ENCODE measurements at places on chromosomes 4 and X.

DNA sequence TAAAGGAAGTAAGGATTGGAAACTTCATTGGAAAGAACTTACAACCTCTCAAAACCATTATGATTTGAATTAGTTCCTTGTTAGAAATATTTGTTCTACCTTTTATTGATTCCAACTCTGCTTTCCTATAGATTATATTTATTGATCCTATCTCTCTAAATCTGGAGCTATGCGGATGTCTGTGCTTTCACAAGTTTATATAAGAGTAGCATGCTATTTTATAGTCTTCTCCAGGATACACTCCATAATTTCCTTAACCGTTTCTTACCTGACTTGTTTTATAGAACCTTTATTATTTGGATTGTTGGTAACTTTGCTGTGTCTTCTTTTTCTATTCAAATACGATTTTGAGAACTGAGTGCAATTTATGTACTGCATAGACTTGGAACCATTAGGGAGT, 668.1 kb downstream of the RAPGEF2 start:
- DNase-seq, result no peak

GRCh38 chr4:89380980-89381379, 73.4 kb upstream of the GPRIN3 start:
- no peak for DNase-seq

GRCh38 chrX:96837808-96838207, 45.9 kb upstream of the RPA4 start:
- no peak for DNase-seq

GRCh38 chrX:11381464-11381863, 88.3 kb downstream of the AMELX start:
- no peak for DNase-seq

GRCh38 chr4:156956826-156957368, 14.7 kb downstream of the PDGFC start:
- DNase-seq, result no peak

GRCh38 chr4:94511591-94511990, 59.8 kb downstream of the PDLIM5 start:
- no peak for DNase-seq

DNA sequence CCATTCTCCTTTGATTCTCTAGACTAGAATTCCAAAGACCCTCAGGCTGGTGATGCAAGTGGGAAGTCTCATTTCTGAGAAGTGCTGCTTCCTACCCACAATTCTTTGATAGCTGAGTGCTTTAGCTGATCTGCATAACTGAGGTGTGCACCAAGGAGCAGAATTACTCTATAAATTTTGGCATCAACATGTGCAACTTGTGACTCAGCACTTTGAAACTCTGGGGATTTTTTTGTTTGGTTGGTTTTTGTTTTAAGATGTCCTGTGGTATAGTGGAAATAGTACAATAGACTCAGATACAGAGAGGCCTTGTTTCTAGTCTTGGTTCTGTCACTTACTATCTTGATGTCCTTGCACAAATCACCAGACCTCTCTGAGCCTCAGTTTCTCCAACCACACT, 148.4 kb downstream of the AR start:
- no peak for DNase-seq

GRCh38 chr4:179766938-179767337, 2324.7 kb upstream of the AGA start:
- DNase-seq, result no peak

GRCh38 chr4:109352941-109353340, 50.5 kb upstream of the COL25A1 start:
- DNase-seq, result no peak

GRCh38 chr4:98828801-98829200, 100.1 kb downstream of the EIF4E start:
- DNase-seq, result no peak

DNA sequence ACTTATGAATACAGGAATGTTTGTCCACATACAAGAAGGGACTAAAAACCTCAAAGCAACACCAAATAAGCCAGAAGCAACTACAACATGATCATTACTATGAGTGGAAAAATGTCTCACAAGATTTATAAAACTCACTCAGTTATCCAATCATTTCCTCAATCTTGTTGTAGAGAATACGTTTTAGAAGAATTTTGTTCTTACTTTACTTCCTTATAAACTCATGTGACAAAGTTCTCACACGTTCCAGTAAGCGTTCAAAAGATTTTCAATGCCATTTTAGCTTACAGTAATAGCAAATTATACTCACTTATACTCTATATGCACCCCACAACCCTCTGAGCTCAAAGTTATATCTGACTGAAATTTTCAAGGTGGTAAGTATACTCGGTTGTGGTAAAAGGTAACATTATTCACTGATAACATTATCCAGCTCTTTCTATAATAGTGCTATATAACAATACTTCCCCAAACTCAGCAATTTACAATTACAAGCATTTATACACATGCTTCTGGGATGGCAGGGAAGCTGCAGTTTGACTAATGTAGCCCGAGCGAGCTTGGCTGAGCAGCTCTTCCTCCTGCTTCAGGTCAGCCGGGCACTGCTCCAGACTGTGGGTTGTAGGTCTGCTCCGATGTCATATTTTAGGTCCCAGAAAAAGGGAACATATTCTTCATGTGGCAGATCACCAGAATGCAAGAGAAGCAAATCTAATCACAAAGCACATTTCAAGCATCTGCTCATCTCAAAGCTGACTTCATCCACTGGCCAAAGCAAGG, 226.3 kb downstream of the RCHY1 start:
- no peak for DNase-seq

DNA sequence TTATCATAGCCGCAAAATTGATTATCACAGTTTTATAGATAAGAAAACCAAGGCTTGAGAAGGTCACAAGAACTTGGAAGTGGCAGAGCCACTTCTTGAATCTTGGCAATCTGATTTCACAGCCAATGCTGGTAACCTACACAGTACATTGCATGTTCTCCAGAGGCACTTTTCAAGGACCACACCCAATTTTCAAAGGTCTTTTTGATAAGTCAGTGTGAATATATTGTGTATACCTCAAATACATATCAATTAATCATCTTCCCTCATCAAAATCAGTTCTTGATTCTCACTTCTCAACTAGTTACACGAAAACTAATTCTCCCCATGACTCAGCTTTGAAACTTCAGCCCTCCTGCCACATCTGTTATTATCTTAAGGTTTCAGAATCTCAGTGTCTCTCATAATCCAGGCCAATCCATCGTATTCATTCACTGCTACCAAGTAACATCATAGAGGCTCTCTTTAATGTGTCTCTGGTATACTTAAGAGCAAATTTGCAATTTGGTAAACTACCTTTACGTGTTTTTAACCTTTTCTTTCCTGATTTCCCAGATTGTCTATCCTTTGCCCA, 16.8 kb downstream of the CAMK2D start:
- no peak for DNase-seq

GRCh38 chr4:145351162-145351561, 130.5 kb upstream of the SMAD1 start:
- no peak for DNase-seq

GRCh38 chr4:995311-996026, 2.3 kb upstream of the SLC26A1 start:
- DNase-seq, result no peak

DNA sequence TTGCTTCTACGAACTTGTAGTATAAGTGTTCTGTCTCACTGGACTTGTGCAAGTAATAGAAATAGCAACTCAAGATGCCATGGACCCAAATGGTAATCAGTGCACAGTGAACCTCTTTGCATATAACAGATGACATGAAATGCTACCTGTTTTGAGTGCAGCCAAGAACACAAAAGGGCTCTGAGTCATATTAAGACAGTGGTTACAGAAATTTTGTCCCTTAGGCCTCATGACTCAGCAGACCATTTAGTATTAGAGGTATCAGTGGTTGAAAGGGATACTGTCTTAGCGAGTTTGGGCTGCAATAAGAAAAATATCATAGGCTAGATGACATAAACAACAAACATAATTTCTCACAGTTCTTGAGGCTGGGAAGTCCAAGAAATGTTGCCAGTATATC, 502.9 kb upstream of the PCDH10 start:
- DNase-seq, result no peak

- DNase-seq, result no peak
Observed at GRCh38 chr4:74217365-74217764, 59.4 kb downstream of the MTHFD2L start.

DNA sequence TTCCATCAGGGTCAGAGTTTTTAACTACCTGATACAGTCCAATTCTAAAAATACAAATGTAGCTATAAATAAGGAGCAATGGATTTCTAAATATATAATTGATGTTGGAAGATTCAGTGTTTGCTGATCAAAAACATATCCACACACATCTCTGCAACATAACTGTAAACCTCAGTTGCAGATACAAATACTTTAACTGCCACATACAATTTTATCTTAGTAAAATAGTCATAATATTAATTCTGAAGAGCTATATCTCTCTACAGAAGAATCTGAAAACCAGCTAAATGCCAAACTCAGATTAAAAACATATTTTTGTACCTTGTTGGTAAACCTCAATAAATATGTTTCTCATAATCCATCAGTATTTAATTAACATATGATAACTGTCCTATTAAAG, 674.3 kb upstream of the INTU start:
- DNase-seq, result no peak

DNA sequence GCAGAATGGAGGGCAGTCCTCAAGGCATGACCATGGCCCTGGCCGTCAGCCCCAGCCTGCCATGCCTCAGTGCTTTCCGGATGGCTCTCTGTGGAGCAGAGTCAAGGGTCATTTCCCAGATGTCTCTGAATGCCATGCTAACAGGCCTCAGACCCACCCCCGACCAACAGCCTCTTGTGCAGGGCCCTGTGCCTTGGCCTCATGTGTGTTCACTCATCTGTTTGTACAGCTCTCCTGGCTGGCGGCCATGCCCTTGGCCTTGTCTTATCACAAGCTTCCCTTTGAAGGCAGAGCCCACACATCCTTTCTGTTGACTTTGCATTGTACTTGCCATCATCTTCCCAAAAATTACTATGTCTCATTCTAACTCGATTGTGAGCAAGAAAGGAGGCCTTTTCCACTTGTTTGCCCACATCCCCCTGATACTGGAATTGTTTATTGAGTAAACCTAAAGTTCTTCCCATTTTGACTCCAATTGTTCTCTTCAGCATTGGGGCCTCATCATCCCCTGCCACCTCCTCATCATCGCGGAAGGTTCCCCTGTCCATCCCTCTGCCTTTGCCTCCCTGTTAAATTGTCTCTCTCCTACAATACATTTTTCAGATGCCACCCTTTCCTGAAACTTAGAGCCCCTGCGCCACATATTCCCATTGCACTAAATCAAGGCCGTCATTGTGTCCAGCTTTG, 6.3 kb downstream of the CA5B start:
- no peak for DNase-seq

- DNase-seq, result no peak
Observed at GRCh38 chrX:139877710-139878414, 55.0 kb downstream of the ATP11C start.

DNA sequence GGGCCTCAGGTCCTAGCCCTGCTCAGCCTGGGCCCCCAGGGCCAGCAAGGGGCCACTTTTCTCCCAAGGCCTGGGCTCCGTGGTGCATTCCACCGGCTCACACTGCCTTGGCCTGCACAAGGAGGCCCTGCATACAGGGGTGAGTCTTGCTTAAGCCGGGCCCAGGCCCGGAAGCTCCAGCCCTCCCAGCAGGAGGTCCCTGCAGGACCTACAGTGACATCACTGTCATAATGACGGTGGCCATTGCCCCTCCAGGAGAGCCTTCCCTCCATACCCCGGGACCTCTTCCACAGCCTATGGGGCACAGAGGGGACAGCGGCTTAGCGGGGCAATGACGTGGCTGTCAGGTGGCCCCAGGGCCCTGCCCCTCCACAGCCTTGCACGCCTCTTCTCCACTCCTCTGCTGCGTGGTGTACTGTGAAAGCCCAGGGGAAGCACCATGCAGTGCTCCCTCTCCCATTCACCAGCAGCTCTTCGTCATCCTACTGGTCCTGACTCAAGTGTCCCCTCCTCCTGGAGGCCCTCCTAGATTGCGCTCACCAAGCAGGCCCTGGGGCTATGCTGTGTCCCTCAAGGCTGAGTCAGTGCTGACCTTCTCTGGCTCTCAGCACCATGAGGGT, 32.3 kb upstream of the AFAP1 start:
- DNase-seq, result no peak

DNA sequence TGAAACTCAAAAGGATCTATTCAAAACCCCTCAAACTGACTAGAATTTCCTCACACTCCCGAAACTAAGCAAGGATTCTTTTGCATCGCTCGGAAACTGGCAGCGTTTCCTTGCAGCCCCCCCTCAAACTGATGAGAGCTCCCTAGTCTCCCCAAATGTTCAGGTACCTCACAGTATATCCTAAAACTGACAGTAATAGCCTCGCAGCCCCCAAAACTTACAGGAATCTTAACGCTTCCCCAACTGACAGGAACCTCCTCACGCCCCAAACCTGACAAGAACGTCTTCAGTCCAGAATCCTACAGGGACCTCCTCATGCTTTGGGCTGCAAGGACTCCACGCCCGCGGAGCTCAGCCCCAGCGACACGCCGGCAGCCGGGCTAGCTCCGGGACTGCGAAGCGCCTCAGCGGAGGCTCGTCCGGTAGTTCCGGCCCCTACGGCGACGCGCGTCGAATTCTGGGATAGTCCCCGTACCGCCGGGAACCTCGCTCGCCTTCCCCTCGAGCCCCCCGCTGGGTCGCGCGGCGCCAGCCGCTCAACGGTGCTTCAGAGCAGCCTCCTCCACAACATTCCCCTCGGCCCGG, 640 bp downstream of the PHF8 start:
- no peak for DNase-seq

GRCh38 chrX:104922206-104922621, 298.3 kb downstream of the TEX13A start:
- peak; percentile 38 for DNase-seq

DNA sequence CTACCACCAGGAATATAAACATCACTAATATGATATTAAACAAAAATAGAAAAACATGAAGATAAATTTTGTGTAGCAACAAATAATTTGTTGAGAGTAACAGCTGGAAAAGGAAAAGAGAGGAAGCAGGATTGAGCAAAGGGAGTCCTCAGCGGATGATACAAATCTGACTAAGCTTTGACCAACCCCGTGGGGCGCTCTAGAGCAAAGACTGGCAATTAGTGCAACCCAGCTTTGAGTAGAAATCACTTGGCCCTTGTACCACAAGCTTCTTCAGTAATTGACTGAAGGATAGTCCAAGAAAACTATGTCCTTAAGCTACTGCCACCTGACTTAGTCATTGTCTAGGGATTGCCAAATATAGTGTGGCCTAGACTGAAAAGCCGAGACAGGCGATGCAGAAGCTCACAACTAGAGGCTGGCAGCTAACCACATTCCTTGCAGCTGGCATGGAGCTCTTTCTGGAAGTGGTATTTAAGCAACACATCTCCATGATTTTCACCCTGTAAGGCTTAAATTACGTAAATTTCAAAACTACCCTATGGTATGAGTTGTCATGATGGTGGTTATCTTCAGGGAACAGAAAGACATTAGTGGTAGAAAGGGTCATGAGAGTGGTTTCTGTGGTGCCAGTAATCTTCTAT, 396.0 kb downstream of the PDGFC start:
- no peak for DNase-seq

DNA sequence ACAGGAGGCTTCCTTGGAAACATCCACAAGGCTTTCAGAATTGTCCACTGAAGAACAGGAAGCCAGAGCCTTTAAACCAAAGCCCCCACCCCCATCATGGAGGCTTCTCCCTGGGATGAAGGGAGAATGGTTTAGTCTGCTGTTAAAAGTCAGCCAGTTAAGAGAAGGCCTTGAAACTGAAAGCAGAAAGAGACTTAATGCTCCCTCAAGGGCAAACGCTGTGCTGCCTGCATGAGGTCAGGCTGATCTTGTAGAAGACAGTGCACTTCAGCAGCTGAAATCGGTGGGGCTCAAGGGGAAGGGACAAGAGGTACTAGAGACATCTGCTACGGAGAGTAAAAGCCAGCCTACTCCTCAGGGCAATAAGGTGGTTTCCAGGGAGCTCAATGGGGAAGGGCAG, 69.0 kb downstream of the HPRT1 start:
- no peak for DNase-seq

All from NCI-H1417 treated with DMSO at 0.1 percent for 48 hours (cell line).